Heart left ventricle (tissue), 16 donors: ENCODE measurements at places on chromosomes 2 and 18. TPM values are rescaled to one million over a fixed set of nuclear protein-coding genes. Genes with fewer than 3 reads are reported as not detected.

The C2orf80 gene
- total RNA-seq = not detected

The AQP12B gene
- total RNA-seq = not detected

The CMPK2 gene
- 3.3 TPM for total RNA-seq

The VWA3B gene
- 0.19 TPM for total RNA-seq

The CYB5A gene
- total RNA-seq = 103 TPM

The RNF144A gene
- total RNA-seq = 21.2 TPM

DNA sequence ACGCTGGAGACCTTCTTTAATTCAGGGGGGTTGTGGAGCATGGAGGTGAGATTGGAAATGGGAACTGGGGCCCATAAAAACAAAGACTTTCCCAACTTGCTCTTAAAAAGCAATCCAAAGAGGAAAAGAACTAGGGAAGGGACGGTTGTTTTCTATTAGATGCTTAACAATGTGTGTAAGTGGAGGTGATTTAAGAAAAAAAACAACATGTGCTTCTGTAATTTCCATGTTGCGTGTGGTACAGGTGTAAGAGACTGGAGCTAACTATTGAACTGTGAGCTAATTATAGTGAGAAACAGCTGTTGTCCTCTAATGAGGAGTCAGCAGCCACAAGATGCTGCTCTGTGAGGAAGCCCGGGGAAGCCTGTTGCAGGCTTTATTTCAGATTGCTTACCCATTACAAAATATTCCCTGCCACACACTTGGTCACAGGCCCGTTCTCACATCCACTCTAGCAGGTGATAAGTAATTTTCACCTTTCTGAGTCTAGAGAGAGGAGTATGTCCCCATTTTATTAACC, 280.6 kb upstream of the PARD3B start:
- no peak for DNase-seq
- H3K4me3 ChIP-seq = no peak overlapping the region

- no peaks in the 10 kb centered on the region for H3K36me3 ChIP-seq
- H3K27me3 ChIP-seq = no peaks in the 10 kb centered on the region
- H3K4me3 ChIP-seq = no peak overlapping the region
These were observed 90.0 kb downstream of the MAP3K20 start for GRCh38 chr2:173165443-173166238.

- no peaks in the 10 kb centered on the region for H3K36me3 ChIP-seq
- no peaks in the 10 kb centered on the region for H3K4me1 ChIP-seq
- H3K27ac ChIP-seq = no peak overlapping the region
- no peaks in the 10 kb centered on the region for H3K27me3 ChIP-seq
- DNase-seq = no peak
- H3K4me3 ChIP-seq = no peak overlapping the region
These were observed 62.0 kb downstream of the GLI2 start for GRCh38 chr2:120797421-120798221.

GRCh38 chr2:238614376-238614775, 187.6 kb downstream of the ASB1 start:
- DNase-seq = no peak
- peaks cover 1% of the 10 kb centered on the region for H3K27me3 ChIP-seq
- H3K36me3 ChIP-seq = no peaks in the 10 kb centered on the region
- H3K4me3 ChIP-seq = no peak overlapping the region
- no peaks in the 10 kb centered on the region for H3K4me1 ChIP-seq
- H3K27ac ChIP-seq = no peak overlapping the region

DNA sequence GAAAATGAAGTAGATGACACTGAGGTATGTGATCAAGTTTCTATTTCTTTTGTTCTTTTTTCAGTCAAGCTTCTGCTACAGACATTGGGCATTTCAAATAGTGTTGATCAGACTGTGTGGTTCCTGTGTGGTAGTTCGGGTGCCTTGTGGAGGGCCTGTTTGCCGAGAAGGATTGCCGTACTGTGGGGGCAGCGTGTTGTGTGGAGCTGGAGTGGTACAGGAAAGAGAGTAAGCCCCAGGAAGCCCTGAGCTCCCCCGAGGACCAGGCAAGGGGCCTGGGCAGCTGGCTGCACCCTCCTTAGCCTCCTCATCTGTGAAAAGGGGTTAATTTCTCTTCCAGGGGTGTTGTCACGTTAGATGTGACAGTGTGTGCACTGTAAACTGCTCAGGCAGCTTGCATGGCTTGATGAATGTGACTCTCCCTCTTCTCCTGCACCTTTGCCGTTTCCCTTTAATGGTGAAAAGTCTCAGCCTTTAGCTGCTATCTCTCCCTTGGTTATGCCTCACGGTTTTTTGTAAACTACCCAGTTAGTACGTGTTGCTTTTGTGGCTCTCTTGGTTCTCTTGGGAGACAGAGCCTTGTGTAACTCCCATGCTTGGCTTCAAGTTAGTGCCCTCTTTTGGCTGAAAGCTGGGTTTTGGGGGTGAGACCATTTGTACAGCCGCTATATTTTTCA, 19.5 kb downstream of the C2orf74 start:
- H3K36me3 ChIP-seq = peaks cover 65% of the 10 kb centered on the region
- no peak for DNase-seq
- no peaks in the 10 kb centered on the region for H3K27me3 ChIP-seq
- H3K27ac ChIP-seq = no peak overlapping the region
- H3K4me3 ChIP-seq = no peak overlapping the region

- H3K4me3 ChIP-seq = no peak overlapping the region
- H3K27ac ChIP-seq = no peak overlapping the region
- no peak for DNase-seq
- no peaks in the 10 kb centered on the region for H3K27me3 ChIP-seq
- peaks cover 8% of the 10 kb centered on the region for H3K4me1 ChIP-seq
These were observed 26.0 kb downstream of the DGKD start for GRCh38 chr2:233380132-233380895.

- no peak overlapping the region for H3K27ac ChIP-seq
- no peak for DNase-seq
- no peak overlapping the region for H3K4me3 ChIP-seq
- H3K36me3 ChIP-seq = no peaks in the 10 kb centered on the region
These were observed 112.3 kb upstream of the CNGA3 start for GRCh38 chr2:98233941-98234340.

DNA sequence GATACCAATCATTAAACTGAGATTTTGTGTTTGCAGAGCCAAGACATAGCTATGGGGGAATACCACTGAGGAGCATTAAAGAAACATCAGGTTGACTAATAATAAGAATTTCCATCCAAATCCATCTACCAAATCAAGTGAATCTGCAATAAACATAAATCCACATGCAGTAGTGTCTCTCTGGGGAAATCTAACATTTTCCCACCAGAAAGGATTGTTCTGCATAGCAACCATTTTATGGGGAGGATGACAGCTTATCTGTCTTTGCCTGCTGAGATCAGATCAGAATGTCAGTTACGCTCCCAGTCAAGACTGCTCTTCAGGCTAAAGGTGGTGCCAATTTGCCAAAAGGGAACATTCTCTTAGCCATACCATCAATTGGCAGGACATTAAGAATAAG, 1098.9 kb upstream of the CHAC2 start:
- H3K4me3 ChIP-seq = no peak overlapping the region
- DNase-seq = no peak
- H3K27ac ChIP-seq = no peak overlapping the region

GRCh38 chr2:120641366-120641771, 94.3 kb upstream of the GLI2 start:
- no peak for DNase-seq
- H3K27me3 ChIP-seq = no peaks in the 10 kb centered on the region
- H3K4me1 ChIP-seq = no peaks in the 10 kb centered on the region
- H3K27ac ChIP-seq = no peak overlapping the region
- H3K4me3 ChIP-seq = no peak overlapping the region
- no peaks in the 10 kb centered on the region for H3K36me3 ChIP-seq

DNA sequence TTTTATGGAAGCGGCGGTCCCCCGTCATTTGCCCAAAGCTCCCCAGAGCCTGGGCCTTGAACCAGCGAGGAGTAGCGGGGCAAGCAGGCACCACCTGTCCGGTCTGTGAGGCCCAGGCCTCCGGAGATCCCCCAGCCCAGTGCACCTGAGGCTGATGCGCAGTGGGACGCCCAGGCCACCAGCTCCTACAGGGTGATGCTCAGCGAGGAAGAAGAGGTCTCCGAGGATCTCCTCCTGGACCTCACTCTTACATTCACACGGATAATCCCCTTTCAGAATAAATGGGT, 220.2 kb downstream of the NDUFA10 start:
- no peak overlapping the region for H3K27ac ChIP-seq
- H3K27me3 ChIP-seq = no peaks in the 10 kb centered on the region
- no peak overlapping the region for H3K4me3 ChIP-seq
- no peaks in the 10 kb centered on the region for H3K4me1 ChIP-seq
- DNase-seq = no peak

DNA sequence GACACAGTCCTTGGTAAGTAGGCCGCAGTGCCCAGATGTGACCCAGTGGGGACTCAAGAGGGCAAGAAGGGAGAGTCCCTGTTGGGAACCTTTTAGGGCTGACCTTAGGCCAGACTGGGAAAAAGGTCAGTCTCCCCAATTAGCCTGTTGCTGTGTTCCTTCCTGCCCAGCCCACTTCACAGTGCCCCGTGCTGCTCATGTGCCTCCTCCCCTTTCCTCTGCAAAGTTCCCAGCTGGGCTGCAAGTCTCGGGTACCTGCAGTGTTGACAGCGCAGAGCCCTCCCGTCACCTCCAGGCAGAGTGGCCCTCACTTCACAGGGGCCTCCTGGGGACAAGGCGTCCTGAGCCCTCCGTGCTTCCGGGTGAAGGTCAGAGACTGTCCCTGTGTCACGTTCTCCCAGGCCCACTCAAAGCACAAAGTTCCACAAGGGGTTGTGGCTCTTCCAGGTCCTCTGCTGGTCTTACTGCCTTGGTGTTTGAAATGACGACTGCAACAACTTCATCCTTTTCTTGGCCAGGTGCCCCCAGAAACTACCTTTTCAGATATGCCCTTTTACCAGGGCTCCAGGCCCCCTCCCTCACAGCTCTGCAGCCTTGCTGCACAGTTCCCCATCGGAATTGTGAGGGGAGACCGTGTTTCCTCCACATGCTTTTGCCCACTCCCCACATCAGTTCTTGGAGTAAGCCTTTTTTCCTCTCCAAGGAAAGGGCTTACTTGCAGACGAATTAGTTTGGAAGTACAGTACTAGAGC, 225.8 kb downstream of the ALPK2 start:
- no peak overlapping the region for H3K4me3 ChIP-seq
- no peaks in the 10 kb centered on the region for H3K4me1 ChIP-seq

DNA sequence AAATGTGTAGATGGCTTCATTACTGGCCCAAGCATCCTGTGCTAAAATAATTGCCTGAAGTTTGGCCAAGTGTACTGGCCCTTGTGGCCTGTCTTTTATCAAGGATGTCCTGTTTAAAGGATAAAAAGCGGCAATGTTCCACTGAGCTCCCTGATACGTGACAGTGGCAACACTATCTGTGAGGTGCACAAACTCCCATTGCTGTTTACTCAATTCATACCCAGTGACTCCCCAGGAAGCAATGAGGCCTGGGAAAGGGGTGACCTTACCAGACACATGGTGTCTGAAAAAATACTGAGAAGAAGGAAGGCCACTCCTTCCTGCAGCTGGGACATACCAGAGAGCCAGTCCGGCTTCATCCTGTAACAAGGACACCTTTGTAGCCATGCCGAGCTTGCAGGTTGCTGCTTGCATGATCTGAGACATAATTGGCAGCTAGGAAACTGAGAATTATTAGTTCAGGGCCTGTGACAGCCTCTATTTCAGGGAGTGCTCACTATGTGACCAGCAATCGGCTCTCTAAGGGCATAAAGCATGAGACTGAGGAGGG, 198.5 kb upstream of the LRATD1 start:
- H3K4me3 ChIP-seq = no peak overlapping the region
- no peak for DNase-seq
- no peaks in the 10 kb centered on the region for H3K36me3 ChIP-seq
- H3K4me1 ChIP-seq = no peaks in the 10 kb centered on the region
- no peaks in the 10 kb centered on the region for H3K27me3 ChIP-seq

DNA sequence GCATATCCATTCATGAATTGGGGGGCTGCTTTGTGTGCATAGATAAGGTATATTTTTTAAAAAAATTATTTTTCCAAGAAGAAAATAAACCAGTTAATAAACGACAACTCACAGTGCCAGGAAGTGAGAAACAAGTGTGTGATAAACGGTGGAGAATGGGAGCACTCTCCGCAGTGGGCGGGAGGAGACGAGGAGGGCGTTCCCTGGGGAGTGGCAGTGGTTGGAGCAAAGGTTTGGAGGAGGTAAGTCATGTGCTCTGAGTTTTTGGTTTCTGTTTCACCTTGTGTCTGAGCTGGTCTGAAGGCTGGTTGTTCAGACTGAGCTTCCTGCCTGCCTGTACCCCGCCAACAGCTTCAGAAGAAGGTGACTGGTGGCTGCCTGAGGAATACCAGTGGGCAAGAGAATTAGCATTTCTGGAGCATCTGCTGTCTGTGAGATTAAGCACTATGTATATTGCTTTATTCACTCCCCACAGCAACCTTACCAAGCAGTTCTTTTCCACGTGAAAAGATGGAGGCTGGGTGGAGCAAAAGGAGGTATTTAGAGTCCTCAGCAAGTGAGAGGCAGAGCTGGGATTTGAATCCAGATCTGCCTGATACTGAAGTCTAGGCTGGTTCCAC, 27.0 kb upstream of the CASP8 start:
- no peaks in the 10 kb centered on the region for H3K36me3 ChIP-seq
- peak; percentile 59 for DNase-seq
- H3K27me3 ChIP-seq = no peaks in the 10 kb centered on the region
- H3K4me3 ChIP-seq = peak overlapping the region; percentile 13

- no peaks in the 10 kb centered on the region for H3K36me3 ChIP-seq
- H3K4me3 ChIP-seq = no peak overlapping the region
- no peaks in the 10 kb centered on the region for H3K4me1 ChIP-seq
These were observed 398.6 kb upstream of the CDH7 start for GRCh38 chr18:65352186-65352585.

DNA sequence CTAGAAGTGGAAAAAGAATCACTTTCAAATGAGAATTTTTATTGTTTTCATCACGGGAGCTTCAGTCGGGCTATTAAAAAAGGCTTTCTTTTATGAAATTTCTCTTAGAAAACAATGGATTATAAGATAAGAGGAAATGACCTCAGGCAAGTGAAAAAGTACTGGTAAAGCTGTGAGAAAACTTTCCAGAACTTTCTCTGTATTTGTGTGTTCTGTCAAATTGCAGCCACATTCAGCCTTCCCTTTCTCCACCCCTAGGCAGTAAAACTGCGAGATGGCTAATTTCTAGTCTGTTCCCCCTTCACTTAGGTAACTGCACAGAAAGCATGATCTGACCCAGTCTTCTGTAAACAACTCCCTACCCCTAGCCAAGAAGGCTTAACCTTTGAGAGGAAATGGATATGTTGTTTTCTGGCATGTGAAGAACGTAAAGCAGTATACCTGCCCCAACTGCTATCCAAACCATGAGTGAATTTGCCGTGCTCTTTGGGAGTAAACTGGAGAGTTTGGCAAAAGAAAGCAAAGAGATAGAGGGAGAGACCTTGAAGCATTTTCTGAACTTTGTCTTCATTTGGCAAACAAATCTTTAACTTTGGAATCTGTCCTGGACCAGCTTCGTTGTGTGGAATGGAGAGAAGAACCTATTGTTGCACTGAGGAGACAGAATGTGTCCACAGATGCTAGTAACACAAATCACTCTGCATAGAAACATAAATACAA, 105.4 kb downstream of the ETAA1 start:
- H3K4me3 ChIP-seq = no peak overlapping the region
- H3K27ac ChIP-seq = no peak overlapping the region
- H3K36me3 ChIP-seq = no peaks in the 10 kb centered on the region
- no peaks in the 10 kb centered on the region for H3K27me3 ChIP-seq

- H3K4me1 ChIP-seq = peaks cover 4% of the 10 kb centered on the region
- H3K36me3 ChIP-seq = no peaks in the 10 kb centered on the region
- H3K4me3 ChIP-seq = no peak overlapping the region
- H3K27ac ChIP-seq = no peak overlapping the region
- DNase-seq = no peak
These were observed 42.7 kb upstream of the ALPP start for GRCh38 chr2:232335859-232336215.

GRCh38 chr2:689877-690510, 12.8 kb upstream of the TMEM18 start:
- no peak for DNase-seq
- H3K27me3 ChIP-seq = no peaks in the 10 kb centered on the region
- no peak overlapping the region for H3K4me3 ChIP-seq
- H3K4me1 ChIP-seq = no peaks in the 10 kb centered on the region
- no peaks in the 10 kb centered on the region for H3K36me3 ChIP-seq
